ENCODE measurements at places on chromosomes 7 and 10. TPM values are rescaled to one million over a fixed set of nuclear protein-coding genes. Genes with fewer than 3 reads are reported as not detected.

DNA sequence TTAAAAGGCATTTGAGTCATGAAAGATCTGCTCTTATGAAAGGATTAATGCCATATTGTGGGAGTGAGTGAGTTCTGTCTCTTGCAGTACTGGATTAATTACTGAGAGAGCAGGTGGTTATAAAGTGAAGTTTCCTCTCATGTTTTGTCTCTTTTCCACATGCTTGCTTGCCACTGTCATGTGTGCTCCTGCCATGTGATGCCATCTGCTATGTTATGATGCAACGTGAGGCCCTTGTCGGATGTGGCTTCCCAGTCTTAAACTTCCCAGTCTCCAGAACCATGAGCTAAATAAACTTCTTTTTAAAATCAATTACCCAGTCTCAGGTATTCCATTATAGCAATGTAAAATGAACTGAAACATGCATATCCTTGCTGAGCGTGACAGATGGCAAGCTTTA, 22.7 kb upstream of the TCTN3 start:
- DNase-seq = no peak

- DNase-seq = peak; percentile 62
Measured at GRCh38 chr10:102422545-102423129, 2.0 kb downstream of the FBXL15 start.

- no peak for DNase-seq
Measured at GRCh38 chr7:157388301-157388700, 51.5 kb downstream of the DNAJB6 start.

DNA sequence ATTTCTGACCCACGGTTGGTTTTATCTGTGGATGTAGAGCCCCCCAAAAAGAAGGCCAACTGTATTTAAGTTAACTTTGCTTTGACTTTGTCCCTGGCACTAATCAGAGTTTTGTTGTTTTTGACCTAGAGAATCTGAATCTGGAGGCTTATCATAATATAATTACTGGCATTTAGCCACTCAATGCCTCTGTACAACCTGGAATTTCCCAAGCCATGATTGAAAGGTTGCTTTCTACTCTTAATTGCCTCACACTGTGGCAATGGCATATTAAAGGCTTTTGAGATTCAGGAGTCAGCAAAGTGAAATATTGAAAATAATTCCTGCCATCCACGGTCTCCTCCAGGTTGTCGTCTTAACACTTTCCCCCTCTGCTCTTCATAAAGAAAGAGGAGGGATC, 205.2 kb upstream of the GHITM start:
- DNase-seq = no peak

DNA sequence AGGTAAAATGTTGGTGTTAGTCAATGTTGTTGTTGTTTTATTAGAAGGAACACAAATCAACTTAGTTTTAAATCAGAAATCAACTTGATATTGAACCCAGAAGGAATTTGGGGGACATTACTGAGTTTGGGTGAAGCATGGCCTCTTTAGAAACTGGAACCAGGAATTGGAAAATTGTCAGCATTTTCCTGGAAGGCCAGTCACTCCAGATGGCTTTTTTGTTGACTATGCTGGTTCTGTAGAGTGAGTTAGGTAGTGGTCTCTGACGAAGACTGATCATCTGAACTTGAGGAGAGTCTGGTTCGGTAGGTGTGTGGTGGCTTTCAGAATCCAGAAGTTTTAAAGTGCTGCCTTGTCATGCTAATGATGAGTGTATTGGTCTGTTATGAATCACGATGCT, 111.5 kb downstream of the BMPER start:
- no peak for DNase-seq

DNA sequence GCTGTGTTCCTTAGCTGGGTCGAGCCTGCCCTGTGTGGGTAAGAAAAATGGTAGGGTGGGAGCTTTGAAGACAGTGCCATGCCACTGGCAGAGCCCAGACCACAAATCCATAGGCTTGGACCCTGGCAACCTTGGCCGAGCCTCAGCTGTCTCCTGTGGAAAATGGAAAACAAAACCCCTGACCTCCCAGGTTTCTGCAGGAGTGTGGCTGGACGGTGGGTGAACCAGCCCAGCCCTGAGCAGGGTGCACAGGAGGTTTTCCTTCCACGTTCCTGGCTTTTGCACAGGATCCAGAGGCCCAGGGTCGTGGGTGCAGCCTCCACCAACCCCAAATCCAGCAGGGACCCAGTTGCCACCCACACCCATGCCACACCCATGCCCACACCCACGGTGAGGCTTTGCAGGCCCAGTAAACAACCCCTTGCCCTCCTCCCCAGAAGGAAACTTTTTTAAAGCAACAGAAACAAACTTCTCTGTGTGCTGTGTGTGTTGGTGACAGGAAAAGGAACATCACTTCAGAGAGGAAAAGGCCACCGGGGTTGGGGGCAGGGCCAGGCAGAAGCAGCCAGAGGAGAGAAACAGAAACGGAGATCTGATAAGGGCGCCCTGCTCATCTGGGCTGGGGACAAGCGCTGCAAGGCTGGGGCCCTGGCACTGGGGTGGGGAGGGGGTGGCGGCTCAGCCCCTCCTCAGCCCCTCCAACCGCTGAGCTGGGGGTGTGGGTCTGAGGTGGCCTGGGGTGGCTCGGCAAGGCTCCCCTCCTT, 20.7 kb upstream of the ZMIZ1 start:
- DNase-seq = peak; percentile 38

GRCh38 chr7:7577888-7578287, 11.2 kb downstream of the MIOS start:
- DNase-seq = no peak

DNA sequence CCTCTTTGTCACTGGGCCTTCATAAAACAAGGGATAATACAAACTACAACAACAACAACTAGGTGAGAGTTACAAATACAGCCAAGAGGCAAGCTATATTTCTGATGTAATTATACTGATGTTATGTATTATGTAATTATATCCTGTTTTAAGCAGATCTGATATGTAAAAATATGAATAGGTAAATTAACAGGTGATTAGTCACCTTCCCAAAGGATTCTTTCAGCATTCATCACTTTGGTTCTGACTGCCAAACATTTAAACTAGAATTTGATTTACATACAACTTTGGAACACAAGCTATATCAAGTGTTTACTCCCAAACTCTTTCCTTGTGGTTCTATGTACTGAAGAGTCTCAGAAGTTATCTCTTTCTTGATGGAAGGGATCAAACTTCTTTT, 53.7 kb downstream of the BEND7 start:
- no peak for DNase-seq

DNA sequence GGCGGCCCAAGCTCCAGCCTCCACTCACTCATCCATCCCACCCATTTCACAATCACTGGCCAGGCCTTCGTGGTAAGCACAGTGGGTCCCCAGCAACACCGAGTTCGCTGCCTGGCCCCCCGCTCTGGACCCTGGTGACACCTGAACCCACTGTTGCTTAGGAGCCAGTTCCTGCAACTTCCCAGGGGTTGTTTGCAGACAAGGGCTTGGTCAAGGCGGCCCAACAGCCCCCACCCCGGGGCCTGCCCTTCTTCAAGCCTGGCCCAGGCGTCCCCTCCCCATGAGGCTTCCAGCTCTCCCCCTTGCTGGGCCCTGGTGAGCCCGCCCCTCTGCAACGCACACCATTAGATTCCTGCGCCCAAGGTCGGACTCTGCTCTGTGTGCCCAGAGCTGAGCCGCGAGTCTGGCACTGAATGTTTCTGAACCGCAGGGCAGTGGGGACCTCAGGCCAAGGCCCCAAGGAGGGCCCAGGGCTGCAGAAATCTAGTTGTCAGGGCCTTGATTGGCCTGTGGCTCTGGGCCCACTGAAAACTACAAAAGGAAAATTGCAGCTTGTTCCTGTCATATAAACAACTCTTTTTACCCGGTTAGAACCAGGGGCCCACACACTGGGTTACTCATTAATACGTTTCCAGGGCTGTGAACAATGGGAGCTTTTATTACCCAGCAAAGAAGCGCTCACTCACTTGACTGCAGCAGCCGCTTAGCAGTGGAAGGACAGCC, 2.1 kb upstream of the COX19 start:
- DNase-seq = no peak

GRCh38 chr7:101210143-101210542, 7.2 kb downstream of the PLOD3 start:
- no peak for DNase-seq

GRCh38 chr7:104845557-104845956, 168.4 kb upstream of the KMT2E start:
- no peak for DNase-seq

DNA sequence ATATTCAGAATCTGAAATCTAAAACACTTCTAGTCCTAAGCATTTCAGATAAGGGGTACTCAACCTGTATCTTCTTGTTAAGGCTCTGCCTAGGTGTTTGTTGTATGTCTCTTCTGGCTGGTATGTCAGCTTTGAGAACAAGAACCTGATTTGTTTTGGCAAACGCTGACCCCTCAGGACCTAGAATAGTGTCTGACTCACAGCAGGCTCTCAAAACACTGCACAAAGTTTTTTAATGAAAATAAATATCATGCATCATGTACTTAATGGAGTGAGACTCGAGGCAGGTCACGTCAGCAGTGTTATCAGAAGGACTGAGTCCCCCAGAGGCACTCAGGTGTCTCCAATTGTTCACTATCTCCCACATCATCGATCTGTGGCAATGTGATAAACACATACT, 99.1 kb downstream of the GLI3 start:
- DNase-seq = no peak

GRCh38 chr7:133056370-133057238, 25.3 kb downstream of the CHCHD3 start:
- DNase-seq = no peak

Gene ANKRD26
- 2.0 TPM for polyA plus RNA-seq

Gene FAM25A
- polyA plus RNA-seq = not detected

Gene ACSM6
- not detected for polyA plus RNA-seq

Gene TRIM74
- polyA plus RNA-seq = not detected

Gene PI4K2A
- 17.6 TPM for polyA plus RNA-seq

Gene BBIP1
- 26.8 TPM for polyA plus RNA-seq

Gene GPR158
- not detected for polyA plus RNA-seq

Gene NXPH1
- polyA plus RNA-seq = not detected

Data from immature natural killer cell (primary cell).